ENCODE measurements at places on chromosomes 11 and 22.

- DNase-seq, result no peak
Measured at GRCh38 chr22:39488563-39489083, 13.5 kb upstream of the MIEF1 start.

GRCh38 chr11:40716344-40717130 is 742.9 kb downstream of the LRRC4C start:
- DNase-seq, result no peak

DNA sequence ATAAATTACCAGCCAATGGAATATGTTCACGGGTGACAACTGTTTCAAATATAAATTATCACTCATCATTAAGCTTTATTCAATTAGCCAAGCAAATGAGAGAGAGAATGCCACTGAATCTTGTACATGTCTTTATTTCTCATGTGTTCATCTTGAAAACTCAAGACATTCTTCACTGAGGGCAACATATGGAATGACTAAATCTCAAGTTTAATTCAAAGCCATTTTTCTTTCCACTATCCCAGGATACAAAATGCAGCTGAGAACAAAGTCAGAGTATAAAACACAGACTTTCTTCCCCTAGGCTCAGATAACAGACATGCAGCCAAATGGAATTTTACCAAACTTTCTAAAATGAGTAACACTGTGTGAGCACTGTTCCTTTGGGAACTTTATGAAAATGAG is 12.1 kb upstream of the BBOX1 start:
- no peak for DNase-seq

- DNase-seq, result no peak
Measured at GRCh38 chr11:12673601-12673923, 659 bp upstream of the TEAD1 start.

GRCh38 chr22:19772673-19773469 is 12.3 kb downstream of the TBX1 start:
- no peak for DNase-seq

- DNase-seq, result no peak
Measured at GRCh38 chr11:60332846-60333245, 5.8 kb downstream of the MS4A6E start.

DNA sequence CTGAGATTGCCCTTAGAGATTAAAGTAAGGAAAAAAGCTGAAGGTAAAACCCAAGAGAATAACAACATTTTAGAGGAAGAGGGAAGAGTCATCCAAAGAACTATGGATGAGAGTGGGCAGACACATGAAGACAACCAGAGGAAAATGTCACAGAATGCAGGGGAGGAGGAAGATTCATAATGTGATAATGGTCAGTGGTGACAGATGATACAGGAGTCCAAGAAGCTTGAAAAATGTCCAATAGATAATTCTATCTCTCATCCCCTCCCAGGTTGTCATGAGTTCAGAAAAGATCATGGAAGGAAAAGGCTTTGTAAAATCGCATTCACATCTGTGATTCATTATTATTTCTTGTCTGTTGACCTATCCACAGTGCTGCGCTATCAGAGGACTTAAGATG is 282.3 kb upstream of the CCDC90B start:
- no peak for DNase-seq

DNA sequence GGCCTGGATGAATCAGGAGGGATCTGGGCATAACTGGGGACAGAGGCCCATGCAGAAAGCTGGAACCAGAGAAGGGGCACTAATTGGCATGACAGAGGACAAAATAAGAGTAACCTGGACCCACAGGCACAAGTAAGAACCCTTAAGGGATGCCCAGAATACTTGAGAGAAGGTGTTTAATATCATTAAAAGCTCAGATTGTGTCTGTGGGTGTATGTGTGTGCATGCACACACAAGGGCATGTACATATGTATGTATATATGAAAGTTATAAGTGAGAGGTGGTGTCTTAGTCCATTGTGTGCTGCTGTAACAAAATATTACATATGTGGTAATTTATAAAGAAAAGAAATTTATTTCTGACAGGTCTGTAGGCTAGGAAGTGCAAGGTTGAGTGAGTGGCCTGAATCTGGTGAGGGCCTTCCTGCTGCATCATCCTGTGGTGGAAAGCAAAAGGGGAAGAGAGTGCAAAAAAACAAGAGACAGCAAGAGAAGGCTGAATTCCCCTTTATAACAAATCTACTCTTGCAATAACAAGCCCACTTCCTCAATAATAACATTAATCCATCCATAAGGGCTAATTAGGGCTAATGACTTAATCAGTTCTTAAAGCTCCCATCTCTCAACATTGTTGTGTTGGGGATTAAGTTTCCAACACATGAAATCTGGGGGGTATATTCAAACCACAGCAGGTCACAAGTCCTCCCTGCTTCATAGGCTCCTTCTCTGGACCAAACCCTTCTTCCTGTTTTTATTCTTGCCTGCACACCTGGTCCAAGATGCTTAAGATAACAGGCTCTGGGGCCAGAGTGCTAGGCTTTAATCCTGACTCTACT is 68.3 kb upstream of the POU2AF2 start:
- no peak for DNase-seq

DNA sequence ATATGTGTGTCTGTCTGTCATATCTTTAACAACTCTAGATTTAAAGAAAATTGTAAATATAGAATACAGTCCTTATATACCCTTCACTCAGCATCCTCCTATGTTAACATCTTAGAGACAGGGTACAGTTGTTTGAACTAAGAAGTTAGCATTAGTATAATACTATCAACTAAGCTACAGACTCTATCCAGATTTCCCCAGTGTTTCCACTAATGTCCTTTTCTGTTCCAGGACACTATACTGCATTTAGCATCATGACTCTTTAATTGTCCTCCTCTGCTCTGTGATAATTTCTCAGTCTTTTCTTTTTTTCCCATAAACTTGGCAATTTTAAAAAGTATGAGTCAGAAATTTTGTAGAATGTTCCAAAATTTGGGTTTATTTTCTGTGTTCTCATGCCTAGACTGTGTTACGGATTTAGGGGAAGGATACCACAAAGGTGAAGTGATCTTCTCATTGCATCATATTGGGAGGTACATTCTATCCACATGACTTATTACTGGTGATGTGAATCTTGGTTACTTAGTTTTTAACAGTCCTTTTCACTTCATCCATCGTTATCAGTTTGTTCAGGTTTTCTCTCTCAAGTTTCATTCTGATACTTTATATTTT is 168.4 kb downstream of the SBF2 start:
- no peak for DNase-seq

GRCh38 chr11:28528217-28528616 is 420.0 kb downstream of the METTL15 start:
- no peak for DNase-seq
